ENCODE measurements at places on chromosomes 1 and 21. TPM values are rescaled to one million over a fixed set of nuclear protein-coding genes. Genes with fewer than 3 reads are reported as not detected.

The SELL gene
- total RNA-seq: not detected

The PHTF1 gene
- 18.2 TPM for total RNA-seq

The NDUFS5 gene
- 319 TPM for total RNA-seq

The DCDC2B gene
- not detected for total RNA-seq

The CADM3 gene
- not detected for total RNA-seq

The VCAM1 gene
- 1.4 TPM for total RNA-seq

The GJA5 gene
- 2.3 TPM for total RNA-seq

DNA sequence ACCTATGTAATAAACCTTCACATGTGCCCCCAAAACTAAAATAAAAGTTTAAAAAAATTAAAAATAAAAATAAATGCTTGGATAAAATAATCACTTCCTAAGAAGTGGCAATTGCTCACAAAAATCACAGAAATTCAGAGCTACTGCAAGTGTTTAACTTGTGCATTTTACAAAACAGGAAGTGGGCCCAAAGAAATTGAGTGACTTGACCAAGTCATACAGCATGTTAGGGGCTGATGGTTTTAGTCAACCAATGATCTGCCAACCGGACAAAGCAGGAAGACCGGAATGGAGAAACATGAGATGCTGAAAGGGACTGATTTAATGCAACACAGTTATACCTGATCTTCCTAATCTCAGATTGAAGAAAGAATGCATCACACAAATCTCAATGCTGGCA, 96.5 kb downstream of the SMYD2 start:
- peak overlapping the region; percentile 14 for H3K27ac ChIP-seq
- DNase-seq: no peak
- peaks cover 14% of the 10 kb centered on the region for H3K4me1 ChIP-seq
- no peak overlapping the region for H3K4me3 ChIP-seq

GRCh38 chr1:229137271-229137670, 133.6 kb upstream of the RAB4A start:
- no peaks in the 10 kb centered on the region for H3K27me3 ChIP-seq
- no peaks in the 10 kb centered on the region for H3K4me1 ChIP-seq
- H3K27ac ChIP-seq: no peak overlapping the region
- DNase-seq: no peak
- no peak overlapping the region for H3K4me3 ChIP-seq

GRCh38 chr1:75034376-75034775, 99.8 kb upstream of the LHX8 start:
- no peak for DNase-seq
- H3K4me1 ChIP-seq: no peaks in the 10 kb centered on the region
- no peaks in the 10 kb centered on the region for H3K27me3 ChIP-seq
- no peak overlapping the region for H3K27ac ChIP-seq
- no peak overlapping the region for H3K4me3 ChIP-seq

GRCh38 chr1:34863501-34863900, 4.0 kb upstream of the SMIM12 start:
- peaks cover 3% of the 10 kb centered on the region for H3K4me1 ChIP-seq
- no peak overlapping the region for H3K4me3 ChIP-seq
- no peak for DNase-seq
- H3K36me3 ChIP-seq: no peaks in the 10 kb centered on the region

DNA sequence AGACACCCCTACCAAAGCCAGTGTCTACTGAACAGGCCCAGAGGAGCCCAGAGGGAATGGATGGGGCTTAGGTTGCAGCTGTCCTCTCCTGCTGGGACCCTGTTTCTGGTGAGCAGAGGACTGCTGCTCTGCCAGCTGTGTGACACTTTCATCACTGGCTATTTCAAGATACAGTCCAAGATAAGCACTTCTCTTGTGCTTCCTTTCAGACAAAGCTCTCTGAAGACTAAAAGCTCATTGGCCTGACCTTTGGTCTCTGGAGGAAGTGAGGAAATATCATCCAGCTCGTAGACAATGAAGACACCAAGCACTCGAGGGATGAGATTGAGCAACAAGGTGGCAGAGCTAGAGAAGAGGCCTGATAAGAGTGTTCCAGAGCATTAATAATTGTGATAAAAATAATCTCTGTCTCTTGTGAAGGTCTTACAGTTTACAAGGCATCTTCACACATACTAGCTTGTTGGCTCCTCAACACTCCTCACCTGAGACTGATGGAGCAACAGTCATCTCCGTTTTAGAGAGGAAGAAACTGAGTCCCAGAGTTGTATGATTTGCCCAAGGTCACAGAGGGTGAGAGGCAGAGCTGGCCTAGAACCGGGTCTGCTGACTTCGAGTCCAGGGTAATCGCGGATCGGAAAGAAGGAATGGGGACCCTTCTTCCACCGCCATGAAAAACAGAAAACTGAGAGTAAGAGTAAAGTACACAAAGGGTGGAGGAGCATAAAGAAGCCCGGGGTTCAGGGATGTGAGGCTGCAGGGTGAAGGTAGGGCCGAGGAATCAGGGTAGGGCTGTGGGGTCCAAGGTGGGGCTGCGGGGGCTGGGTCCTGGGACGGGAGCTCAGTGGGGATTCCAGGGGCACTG, 666 bp downstream of the PAFAH2 start:
- peaks cover 18% of the 10 kb centered on the region for H3K4me1 ChIP-seq
- DNase-seq: peak; percentile 79
- peak overlapping the region; percentile 48 for H3K27ac ChIP-seq
- H3K4me3 ChIP-seq: peak overlapping the region; percentile 84

DNA sequence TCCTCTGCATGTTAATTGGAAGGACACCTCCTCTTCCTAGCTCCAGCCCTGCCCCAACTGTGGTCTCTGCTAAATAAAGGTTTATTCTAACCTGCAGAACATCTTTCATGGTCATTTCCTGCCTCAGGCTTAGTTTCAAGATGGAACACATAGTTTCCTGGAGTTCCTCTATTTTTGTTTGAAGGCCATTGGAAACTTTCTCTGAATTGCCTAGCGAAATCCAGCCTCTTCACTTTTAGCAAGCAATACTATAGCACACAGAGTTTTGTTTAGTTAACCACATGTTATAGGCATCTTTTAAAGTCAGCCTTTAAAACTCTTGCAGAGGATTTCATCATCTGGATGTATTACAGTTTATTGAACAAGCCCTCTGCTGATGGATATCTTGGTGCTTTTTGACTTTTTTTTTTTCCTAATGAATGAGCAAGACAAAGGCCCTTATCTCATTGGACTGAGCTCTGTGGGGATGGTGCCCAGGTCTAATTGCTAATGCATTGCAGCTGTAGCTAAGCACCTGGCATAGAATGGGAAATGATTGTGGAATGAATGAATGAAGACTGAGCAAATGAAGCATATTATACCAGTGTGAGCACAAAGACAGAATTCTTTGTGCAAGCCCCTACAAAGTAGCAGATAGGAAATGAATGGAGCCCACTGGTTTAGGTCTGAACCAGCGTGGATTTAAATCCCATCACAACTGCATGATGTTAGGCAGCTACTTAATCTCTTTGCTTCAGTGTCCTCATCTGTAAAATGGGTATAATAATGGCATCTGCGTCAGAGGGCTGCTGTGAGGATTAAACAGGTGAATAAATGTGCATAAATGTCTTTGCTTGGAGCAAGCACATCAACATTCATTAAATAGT, 641 bp upstream of the CFAP107 start:
- no peaks in the 10 kb centered on the region for H3K4me1 ChIP-seq
- DNase-seq: peak; percentile 24
- H3K27me3 ChIP-seq: no peaks in the 10 kb centered on the region
- no peak overlapping the region for H3K27ac ChIP-seq
- no peaks in the 10 kb centered on the region for H3K36me3 ChIP-seq

- H3K27ac ChIP-seq: no peak overlapping the region
- H3K4me1 ChIP-seq: no peaks in the 10 kb centered on the region
- no peaks in the 10 kb centered on the region for H3K36me3 ChIP-seq
- H3K4me3 ChIP-seq: no peak overlapping the region
Observed at GRCh38 chr1:41329662-41330587, 31.3 kb upstream of the FOXO6 start.

DNA sequence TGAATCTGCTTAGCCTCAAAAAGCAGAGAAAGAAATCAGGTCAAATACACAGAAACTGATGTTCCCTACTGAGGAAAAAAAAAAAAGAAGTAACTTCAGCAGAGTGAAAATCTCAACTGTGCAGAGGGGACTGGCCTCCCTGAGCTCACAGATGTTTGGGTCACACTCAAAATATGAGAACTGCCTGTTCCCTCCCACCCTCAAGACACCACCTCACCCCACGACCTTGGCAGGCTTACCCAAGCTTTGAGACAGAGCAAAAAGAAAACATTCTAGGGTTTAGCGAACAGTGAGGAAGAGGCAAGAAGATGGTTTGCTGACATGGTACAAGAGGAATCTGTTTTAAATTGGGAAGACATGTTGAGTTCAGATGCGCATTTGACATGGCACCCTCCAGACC, 48.8 kb downstream of the NID1 start:
- no peaks in the 10 kb centered on the region for H3K27me3 ChIP-seq
- no peak overlapping the region for H3K4me3 ChIP-seq
- H3K36me3 ChIP-seq: no peaks in the 10 kb centered on the region
- peaks cover 44% of the 10 kb centered on the region for H3K4me1 ChIP-seq
- peak; percentile 28 for DNase-seq

DNA sequence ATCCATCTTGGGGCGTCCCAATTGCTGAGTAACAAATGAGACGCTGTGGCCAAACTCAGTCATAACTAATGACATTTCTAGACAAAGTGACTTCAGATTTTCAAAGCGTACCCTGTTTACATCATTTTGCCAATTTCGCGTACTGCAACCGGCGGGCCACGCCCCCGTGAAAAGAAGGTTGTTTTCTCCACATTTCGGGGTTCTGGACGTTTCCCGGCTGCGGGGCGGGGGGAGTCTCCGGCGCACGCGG, 282 bp upstream of the SOD1 start:
- peak overlapping the region; percentile 89 for H3K27ac ChIP-seq
- H3K36me3 ChIP-seq: no peaks in the 10 kb centered on the region
- H3K4me1 ChIP-seq: peaks cover 5% of the 10 kb centered on the region
- H3K4me3 ChIP-seq: peak overlapping the region; percentile 100

DNA sequence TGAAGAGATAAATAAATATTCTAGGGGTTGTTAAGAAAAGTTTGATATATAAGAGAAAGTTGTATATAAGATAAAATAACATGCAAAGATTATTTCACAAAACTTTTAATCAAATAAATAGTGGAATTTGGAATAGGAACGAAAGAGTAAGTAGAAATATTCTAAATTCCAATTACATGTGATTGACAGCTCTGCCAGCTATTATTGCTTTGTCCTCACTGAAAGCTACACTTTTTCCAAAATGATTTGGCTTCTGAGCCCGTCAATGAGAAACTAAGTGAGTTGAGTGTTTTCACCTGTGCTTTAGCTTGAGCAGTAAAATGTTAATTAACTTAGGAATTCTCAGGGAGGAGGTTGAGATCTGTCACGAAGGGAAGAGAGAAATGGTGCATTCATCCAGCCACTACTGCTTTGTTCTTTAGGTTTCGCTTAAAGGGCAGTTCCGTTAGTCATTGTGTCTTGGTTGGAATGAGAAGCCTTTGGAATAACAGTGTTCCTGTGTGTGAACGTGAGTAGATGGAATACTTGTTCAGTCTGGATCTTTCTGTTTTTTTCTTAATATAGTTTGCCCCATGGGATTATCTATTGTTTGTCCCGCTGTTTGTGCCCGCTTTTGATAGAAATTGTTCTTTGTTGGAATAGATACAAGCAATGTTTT, 63.3 kb upstream of the CR1L start:
- H3K27ac ChIP-seq: no peak overlapping the region
- H3K4me3 ChIP-seq: no peak overlapping the region
- no peaks in the 10 kb centered on the region for H3K36me3 ChIP-seq
- H3K27me3 ChIP-seq: no peaks in the 10 kb centered on the region

DNA sequence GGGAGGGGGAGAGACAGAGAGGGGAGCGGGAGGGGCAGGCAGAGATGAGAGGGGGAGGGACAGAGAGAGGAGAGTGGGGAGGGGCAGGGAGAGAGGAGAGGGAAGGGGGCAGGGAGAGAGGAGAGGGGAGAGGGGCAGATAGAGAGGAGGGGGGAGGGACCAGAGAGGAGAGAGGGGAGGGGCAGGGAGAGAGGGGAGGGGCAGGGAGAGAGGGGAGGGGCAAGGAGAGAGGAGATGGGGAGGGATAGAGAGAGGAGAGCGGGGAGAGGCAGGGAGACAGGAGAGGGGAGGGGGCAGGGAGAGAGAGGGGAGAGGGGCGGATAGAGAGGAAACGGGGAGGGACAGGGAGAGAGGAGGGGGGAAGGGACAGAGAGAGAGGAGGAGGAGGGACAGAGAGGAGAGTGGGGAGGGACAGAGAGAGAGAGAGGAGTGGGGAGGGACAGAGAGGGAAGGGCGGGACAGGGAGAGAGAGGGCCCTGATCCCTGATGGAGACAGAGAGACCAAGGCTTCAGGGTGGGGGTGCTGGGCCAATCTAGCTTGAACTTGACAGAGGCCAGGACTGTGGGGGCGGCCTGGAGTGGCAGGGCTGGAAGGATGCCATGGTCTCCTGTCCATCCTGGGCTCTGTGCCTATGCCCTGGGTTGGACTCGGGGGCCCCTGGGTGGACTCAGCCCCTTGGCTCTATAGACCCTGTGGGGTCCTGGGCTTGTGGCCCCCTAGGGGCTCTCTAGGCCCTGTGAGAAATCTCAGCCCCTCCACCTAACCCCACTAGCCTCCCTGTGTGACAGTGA, 43.6 kb downstream of the DMRTB1 start:
- H3K4me1 ChIP-seq: no peaks in the 10 kb centered on the region
- DNase-seq: no peak
- no peak overlapping the region for H3K4me3 ChIP-seq
- H3K36me3 ChIP-seq: no peaks in the 10 kb centered on the region
- H3K27ac ChIP-seq: no peak overlapping the region

DNA sequence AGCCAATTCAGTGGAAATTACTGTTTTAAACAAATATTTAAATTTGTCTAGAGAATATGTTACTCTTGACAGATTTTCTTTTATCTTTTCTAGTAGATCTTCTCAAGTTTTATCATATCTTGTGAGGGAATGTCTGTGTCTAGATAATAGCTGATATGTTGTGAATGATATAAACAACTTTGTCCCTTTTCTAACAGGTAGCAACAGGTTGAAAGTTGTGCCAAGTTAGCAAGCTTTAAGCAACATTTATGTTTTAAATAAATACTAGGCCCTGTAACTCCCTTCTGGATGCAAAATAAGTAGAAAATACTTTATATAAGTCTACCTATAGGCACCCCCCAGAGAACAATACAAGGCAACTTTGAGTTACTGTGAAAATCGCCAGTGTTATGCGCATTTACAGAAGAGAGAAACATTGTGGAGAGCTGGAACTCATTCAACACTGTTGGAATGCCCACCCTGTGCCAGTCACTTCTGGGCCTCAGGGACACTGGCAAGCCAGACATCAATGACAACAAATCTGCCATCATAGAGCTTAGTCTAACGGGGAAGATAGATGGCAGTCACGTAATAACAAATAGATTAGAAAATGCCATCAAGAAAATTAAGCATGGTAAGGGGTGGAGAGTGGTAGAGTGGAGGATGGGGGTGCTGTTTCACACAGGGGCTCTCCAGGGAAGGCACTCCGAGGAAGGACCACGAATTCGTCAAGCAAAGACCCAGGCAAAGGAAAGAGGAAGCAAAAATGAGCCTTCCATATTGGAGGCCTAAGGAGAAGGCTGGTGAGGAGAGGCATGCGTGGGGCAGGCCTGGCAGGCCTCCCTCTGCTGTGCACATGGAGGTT, 4.4 kb downstream of the MAP3K21 start:
- H3K36me3 ChIP-seq: no peaks in the 10 kb centered on the region
- no peaks in the 10 kb centered on the region for H3K4me1 ChIP-seq
- H3K27me3 ChIP-seq: peaks cover 15% of the 10 kb centered on the region
- no peak for DNase-seq
- no peak overlapping the region for H3K4me3 ChIP-seq

GRCh38 chr1:4306559-4307467, 347.6 kb upstream of the AJAP1 start:
- H3K36me3 ChIP-seq: no peaks in the 10 kb centered on the region
- H3K4me3 ChIP-seq: no peak overlapping the region
- no peak overlapping the region for H3K27ac ChIP-seq
- DNase-seq: no peak
- H3K4me1 ChIP-seq: no peaks in the 10 kb centered on the region
